ENCODE measurements at places on chromosomes 4 and X.

DNA sequence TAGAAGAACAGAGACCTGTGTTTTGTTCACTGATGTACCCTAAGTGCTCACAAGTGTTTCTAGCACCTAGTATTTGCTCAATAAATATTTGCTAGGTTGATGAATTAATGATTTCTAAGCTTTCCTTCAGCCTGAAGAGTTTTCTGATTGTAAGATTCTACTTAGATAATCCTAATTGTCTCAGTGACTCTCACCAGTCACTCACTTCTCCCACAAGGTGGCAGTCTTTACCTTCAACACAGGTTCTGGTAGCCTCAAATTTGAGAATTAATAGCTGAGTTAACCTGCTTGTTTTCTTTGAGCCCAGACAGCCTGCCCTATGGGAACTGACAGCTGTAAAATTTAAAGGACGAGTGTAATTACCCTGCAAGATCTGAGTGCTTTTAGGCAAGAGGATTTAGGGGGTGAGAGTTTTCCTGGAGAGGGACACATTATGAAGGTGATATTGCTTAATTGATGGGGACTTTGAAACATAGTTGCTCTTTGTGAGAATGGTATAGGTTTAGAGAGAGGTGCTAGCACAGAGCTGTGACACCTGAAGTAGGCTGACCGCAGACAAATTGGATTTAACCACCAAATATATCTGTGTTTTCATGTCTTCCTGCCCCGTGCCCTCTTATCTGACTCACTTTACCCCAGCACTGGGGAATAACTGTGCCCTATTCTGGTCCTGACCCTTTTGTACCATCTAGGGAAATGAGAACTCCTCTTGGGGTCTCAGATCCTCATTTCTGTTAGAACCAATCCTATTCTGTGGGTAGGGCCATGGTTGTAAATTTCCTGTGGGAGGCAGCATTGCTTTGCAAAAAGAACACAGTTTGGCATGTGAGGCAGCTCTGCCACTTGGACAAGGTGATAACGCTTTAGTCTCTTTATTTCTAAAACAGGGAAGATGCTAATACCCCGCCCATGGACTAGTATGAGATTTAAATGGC, 27.7 kb downstream of the CD38 start:
- no peak for DNase-seq

DNA sequence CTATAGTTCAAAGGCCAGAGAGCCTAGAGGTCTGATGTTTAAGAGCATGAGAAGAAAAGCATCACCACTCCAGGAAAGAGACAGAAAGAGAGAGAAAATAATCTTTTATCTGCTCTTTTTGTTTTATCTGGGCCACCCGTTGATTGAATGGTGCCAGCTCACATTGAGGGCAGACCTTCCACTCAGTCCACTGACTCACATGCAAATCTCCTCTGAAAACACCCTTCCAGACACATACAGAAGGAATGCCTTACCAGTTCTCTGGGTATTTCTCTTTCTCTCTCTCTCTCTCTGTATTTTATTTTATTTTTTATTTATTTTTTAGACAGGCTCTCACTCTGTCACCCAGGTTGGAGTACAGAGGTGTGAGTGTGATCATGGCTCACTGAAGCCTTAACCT, 252.5 kb downstream of the DTHD1 start:
- DNase-seq: no peak

GRCh38 chr4:173167758-173168395, 734 bp upstream of the GALNT7 start:
- no peak for DNase-seq

- DNase-seq: no peak
Observed at GRCh38 chrX:41666251-41666650, 22.5 kb upstream of the GPR34 start.

GRCh38 chrX:13078739-13079444, 34.5 kb upstream of the FAM9C start:
- DNase-seq: no peak

DNA sequence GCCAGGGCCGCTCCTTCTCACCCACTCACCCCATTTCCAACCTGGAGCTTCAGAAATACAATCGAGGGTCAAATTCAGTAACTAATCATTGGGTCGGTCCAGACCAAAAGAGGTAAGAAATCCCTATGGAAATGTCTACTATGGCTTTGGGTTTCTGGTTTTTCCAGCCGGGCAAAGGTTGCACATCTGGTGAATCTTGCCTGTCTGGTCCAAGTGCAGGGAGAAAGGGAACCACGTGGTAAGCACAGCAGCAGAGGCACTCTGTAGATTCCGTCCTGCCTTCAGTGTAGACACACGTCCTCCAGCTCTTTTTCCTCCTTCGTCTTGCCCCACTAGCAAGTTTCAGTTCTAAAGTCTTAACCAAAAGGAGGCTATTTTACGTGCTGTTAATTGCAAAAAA, 218.0 kb upstream of the JADE1 start:
- no peak for DNase-seq

GRCh38 chrX:123731258-123731986, 1.4 kb downstream of the THOC2 start:
- DNase-seq: no peak

- DNase-seq: no peak
Observed at GRCh38 chr4:150315691-150316090, 237.4 kb downstream of the DCLK2 start.

GRCh38 chr4:141739636-141740035, 103.3 kb downstream of the IL15 start:
- DNase-seq: no peak

DNA sequence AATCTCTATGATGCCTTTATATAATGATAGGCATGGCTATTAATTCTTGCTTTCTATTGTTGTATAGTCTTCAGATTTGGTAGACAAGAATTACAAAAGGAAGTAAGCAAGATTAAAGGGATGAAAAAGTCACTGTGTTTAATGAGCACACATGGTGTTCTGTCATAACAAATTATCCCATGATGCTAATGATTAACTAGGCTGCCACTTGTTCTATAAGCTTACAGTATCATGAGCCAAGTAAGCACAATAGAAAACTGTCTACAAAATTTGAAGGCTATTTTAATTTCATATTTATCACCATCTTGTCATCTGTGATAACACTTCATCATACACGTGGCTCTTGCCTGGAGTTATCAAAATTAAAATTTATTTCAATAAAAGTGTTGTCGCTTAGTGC, 466.7 kb downstream of the GASK1B start:
- no peak for DNase-seq

- DNase-seq: no peak
Observed at GRCh38 chr4:39525822-39526690, 1.2 kb downstream of the UGDH start.

- DNase-seq: no peak
Observed at GRCh38 chr4:30870513-30870912, 150.3 kb downstream of the PCDH7 start.

DNA sequence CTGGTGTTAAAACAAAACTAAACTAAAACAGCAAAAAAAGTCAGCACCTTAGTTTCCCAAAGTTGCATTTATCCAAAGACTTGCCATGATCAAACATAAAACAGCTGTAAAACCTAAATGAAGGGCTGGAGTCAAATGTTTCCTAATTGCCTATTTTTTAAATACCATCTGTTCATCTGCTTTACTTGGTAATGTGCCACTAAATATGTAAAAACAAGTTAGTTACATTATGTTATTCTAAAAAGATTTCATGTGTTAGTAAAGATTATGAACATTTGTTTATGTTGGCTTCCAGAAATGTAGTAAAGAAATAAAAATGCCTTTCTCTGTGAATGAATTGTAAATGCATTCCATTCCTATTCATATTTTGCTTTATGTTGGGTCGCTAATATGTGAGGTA, 977.8 kb downstream of the FSTL5 start:
- no peak for DNase-seq

- no peak for DNase-seq
Observed at GRCh38 chr4:55186123-55186522, 60.7 kb upstream of the KDR start.

GRCh38 chr4:139910106-139910505, 243.9 kb downstream of the MAML3 start:
- DNase-seq: no peak

GRCh38 chr4:3288571-3289094, 4.2 kb upstream of the RGS12 start:
- DNase-seq: no peak

GRCh38 chr4:154184238-154184637, 307.4 kb downstream of the DCHS2 start:
- no peak for DNase-seq

DNA sequence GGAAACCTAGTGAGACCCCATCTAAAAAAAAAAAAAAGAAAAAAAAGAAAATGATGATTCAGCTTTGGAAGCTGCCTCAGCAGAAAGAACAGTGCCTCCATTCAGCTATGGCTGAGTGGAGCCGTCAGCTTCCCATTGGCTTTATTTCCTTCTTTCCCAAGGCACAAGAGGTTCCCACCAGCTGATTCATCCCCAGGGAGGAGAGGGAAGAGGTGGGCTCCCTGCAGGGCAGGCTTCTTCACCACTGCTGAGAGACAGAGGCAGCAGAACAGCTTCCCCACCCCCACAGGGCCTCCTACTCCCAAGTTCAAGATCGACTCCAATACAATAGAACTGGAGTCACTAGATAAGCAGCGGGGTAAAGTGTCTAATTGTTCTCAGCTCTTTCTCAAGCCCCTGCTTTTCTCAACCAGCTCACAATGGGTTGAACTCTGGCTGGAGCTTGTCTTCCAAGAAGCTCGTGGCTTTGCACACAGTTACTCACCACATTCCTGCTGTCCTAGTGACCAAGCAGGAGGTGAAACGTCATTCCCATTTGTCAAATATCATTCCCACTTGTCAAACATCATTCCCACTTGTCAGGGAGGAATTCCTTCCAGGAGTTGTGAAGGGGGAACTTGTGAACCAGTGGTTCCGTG, 47.8 kb downstream of the FHDC1 start:
- DNase-seq: no peak

GRCh38 chr4:112210777-112211176, 20.8 kb upstream of the AP1AR start:
- no peak for DNase-seq

GRCh38 chr4:8710416-8710815, 117.9 kb downstream of the CPZ start:
- no peak for DNase-seq
